ENCODE measurements at places on chromosomes 16 and 17. TPM values are rescaled to one million over a fixed set of nuclear protein-coding genes. Genes with fewer than 3 reads are reported as not detected.

DNA sequence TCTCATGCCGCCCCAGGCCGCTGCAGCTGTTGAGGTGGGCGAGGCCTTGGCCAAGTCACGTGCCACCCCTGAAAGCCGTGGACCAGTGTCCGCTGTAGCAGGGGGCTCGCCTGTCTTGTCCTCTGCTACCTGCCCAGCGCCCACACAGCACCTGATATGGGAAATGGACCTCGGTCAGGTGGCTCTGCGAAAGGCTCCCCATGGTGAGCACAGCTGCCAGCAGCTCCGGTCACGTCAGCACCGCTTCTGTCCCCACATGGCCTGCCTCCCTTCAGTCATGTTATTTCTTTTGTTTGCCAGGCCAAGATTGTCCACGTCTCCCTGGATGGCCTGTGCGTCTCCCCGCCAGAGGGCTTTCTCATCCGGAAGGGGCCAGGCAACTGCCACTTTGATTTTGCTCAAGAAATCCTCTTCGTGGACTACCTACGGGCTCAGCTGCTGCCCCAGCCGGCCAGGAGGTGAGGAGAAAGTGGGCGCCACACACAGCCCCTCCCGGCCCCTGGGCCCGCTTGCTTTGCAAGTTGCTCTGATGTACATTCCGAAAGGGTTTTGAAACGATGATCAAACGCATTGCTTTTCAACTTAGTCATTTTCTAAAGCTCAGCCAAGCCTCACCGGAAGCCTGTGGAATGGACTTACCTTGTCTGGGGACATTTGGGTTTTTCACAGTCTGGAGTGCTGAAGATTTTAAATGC lies 219.8 kb downstream of the KATNIP start:
- peak; percentile 78 for DNase-seq
- H3K27me3 ChIP-seq, result no peaks in the 10 kb centered on the region
- H3K4me3 ChIP-seq, result no peak overlapping the region
- no peaks in the 10 kb centered on the region for H3K36me3 ChIP-seq
- H3K27ac ChIP-seq, result peak overlapping the region; percentile 62
- H3K4me1 ChIP-seq, result no peaks in the 10 kb centered on the region

GRCh38 chr16:48492133-48492532 lies 106.9 kb upstream of the SIAH1 start:
- H3K27me3 ChIP-seq, result no peaks in the 10 kb centered on the region
- DNase-seq, result no peak
- H3K27ac ChIP-seq, result no peak overlapping the region
- H3K4me3 ChIP-seq, result no peak overlapping the region
- H3K4me1 ChIP-seq, result peaks cover 4% of the 10 kb centered on the region

CCL8 gene
- polyA plus RNA-seq, result 1.9 TPM

DNA sequence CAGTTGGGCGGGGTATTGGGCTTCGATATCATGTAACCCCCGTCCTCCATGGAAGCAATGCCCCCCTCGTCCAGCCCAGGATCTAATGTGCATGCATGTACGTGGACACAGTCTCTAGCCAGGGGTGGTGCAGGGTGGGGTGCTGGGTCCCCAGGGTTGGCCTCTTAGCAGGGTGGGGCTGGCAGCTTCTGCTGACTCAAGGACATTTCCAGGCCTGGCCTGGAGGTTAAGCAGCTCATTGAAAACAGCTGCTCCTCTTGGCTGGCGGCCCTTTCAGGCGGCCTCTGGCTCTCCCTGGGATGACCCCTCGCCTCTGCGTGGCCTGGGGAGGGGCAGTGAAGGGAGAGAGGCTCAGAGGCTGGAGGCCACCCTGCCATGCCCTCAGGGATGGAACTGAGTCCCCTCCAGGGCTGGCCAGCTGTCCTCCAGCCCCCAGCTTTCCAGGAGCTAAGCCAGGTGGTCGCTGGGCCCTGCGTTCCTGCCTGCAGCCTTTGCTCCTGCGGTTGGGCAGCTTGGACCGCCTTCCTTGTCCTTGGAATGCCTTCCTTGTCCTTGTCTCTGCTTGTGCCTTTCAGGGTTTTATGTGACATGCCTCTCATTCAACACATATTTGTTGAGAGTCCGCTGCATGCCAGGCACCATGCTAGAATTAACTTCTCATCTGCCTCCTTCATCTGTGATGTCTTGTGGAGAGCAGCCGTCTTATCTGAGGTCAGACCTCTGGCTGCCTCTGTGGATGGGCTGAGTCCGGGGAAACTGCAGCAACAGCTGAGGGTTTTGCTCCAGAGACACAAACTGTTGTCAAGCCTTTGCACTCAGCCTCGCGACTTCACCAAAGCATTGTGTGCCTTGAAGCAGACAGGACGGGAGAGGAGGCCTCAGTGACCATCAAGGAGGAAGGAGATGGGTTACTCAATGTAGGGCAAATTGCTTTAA lies 26.6 kb downstream of the MRC2 start:
- no peaks in the 10 kb centered on the region for H3K4me1 ChIP-seq
- peak; percentile 86 for DNase-seq
- no peak overlapping the region for H3K27ac ChIP-seq
- no peak overlapping the region for H3K4me3 ChIP-seq
- H3K27me3 ChIP-seq, result no peaks in the 10 kb centered on the region
- no peaks in the 10 kb centered on the region for H3K36me3 ChIP-seq

- peaks cover 6% of the 10 kb centered on the region for H3K4me1 ChIP-seq
- no peaks in the 10 kb centered on the region for H3K27me3 ChIP-seq
- DNase-seq, result peak; percentile 39
- no peak overlapping the region for H3K27ac ChIP-seq
- H3K4me3 ChIP-seq, result peak overlapping the region; percentile 100
Measured at GRCh38 chr16:8961811-8962390, 1.8 kb downstream of the USP7 start.
